ENCODE measurements at places on chromosomes 5 and 9. TPM values are rescaled to one million over a fixed set of nuclear protein-coding genes. Genes with fewer than 3 reads are reported as not detected.

Gene ELOVL7
- total RNA-seq = 1.5 TPM

Gene HSPB3
- not detected for total RNA-seq

Gene PCDHGC5
- 1.6 TPM for total RNA-seq

Gene EEIG1
- total RNA-seq = 22.4 TPM

Gene PTGER4
- 0.39 TPM for total RNA-seq

Gene DOK3
- 3.5 TPM for total RNA-seq

Gene ANKRD31
- total RNA-seq = 0.43 TPM

Gene MYOT
- not detected for total RNA-seq

Gene FRMPD1
- not detected for total RNA-seq

Gene MELK
- 7.1 TPM for total RNA-seq

Gene ZNF300
- 8.1 TPM for total RNA-seq

Gene ECM2
- total RNA-seq = under 0.01 TPM

Gene NDST1
- 65.2 TPM for total RNA-seq

Gene NR2F1-AS1
- 9.8 TPM for total RNA-seq

Gene RALGDS
- total RNA-seq = 42.0 TPM

Gene MARCOL
- total RNA-seq = not detected

Gene MZB1
- 0.39 TPM for total RNA-seq

Gene GALT
- total RNA-seq = 84.8 TPM

Gene ALAD
- 19.2 TPM for total RNA-seq

Gene SOX30
- not detected for total RNA-seq

Gene PLAC8L1
- not detected for total RNA-seq

Gene FOXD4
- total RNA-seq = under 0.01 TPM

Gene OR1J2
- total RNA-seq = not detected

Gene PDZD2
- total RNA-seq = under 0.01 TPM

Gene PHF24
- 0.39 TPM for total RNA-seq

Gene NME5
- 0.43 TPM for total RNA-seq

Gene SPINK6
- total RNA-seq = not detected

Gene SMIM33
- total RNA-seq = not detected

Gene LCN9
- not detected for total RNA-seq

Gene RNF38
- 27.1 TPM for total RNA-seq

Gene DNAJB5
- 4.3 TPM for total RNA-seq

Gene UAP1L1
- total RNA-seq = 15.5 TPM

Gene AQP7
- total RNA-seq = not detected

Gene FABP6
- not detected for total RNA-seq

Gene CDH12
- not detected for total RNA-seq

Gene CCL21
- not detected for total RNA-seq

Gene MEF2C
- 0.22 TPM for total RNA-seq

Gene CCL28
- total RNA-seq = 2.0 TPM

Gene PLPPR1
- not detected for total RNA-seq

Gene GPBP1
- total RNA-seq = 63.2 TPM

Gene GPR151
- not detected for total RNA-seq

Gene RNF20
- total RNA-seq = 23.9 TPM

Gene ZNF608
- 24.7 TPM for total RNA-seq

Gene KIF12
- total RNA-seq = not detected

Gene NUTM2G
- not detected for total RNA-seq

Gene INSL4
- total RNA-seq = not detected

Gene PTPRD
- 88.3 TPM for total RNA-seq

Gene PDE8B
- not detected for total RNA-seq

Gene ZBED3
- total RNA-seq = under 0.01 TPM

Gene NEUROG1
- total RNA-seq = not detected

Gene PRR16
- 36.1 TPM for total RNA-seq

Gene SAXO1
- total RNA-seq = 0.11 TPM

Gene PLCXD3
- total RNA-seq = 0.11 TPM

Gene PCDHB13
- total RNA-seq = 0.43 TPM

Gene SLC6A18
- not detected for total RNA-seq

Gene TSSK1B
- 0.79 TPM for total RNA-seq

Gene TMC1
- 0.79 TPM for total RNA-seq

All from placental epithelial cell (primary cell).